ENCODE measurements at places on chromosomes 1 and 21.

- no peak for DNase-seq
Observed at GRCh38 chr21:23531444-23531843, 2075.8 kb downstream of the MRPL39 start.

DNA sequence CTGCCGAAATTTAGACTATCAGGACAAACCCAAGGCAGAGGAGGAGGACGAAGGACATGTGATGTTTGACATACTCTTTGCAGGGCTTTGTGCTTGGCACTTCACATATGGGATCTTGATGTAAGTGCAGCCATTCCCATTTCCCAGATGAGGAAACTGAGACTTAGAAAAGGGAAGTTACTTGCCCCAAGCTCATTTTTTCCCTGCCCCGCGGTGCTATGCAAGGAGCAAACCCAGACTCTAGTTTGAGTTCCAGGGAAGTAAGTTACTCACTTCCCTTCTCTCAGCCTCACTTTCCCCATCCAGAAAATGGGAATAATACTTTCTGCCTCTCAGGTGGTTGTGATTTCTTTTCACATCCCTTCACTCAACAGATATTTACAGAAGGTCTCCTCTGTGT, 4.5 kb upstream of the FOXO6 start:
- DNase-seq, result no peak

GRCh38 chr1:87392248-87393192, 63.8 kb downstream of the LMO4 start:
- DNase-seq, result no peak

DNA sequence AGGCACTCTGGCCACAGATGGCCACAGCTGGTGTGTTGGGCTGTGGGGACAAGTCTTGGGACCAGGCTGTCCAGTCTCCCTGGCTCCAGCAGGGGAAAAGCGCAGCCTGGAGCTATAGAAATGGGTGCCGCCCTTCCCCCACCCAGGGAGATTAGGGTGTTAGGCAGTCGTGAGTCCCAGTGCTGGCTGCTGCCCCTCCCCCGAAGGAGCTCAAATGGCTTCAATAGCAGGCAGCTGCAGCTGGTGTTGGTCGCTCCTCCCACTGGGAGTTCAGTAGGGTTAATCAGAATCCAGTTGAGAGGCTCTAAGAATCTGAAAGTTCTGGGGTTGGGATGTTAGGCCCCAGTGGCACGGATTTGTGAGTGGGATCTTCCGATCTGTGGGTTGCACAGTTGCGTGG, 595.6 kb upstream of the PKN2 start:
- DNase-seq, result no peak

DNA sequence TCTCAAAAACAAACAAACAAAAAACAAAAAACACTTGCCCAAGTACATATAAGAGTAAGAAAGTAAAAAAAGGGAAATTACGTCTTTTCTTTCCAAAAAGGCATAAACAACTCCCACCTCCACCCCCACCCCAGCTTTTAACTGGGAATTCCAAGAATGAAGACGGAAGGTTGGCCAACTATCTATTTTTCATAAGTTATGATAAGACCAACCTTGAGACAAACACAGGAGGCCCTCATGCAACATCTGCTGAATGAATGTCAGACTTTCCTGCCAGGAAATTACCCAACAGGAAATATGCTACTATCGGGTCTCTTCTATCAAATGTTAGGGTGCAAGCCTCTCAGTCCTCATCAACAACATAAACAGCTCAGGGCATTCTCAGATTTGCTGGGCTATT, 1.9 kb downstream of the BSDC1 start:
- DNase-seq, result no peak

- no peak for DNase-seq
Observed at GRCh38 chr1:200704986-200705500, 33.6 kb upstream of the CAMSAP2 start.

DNA sequence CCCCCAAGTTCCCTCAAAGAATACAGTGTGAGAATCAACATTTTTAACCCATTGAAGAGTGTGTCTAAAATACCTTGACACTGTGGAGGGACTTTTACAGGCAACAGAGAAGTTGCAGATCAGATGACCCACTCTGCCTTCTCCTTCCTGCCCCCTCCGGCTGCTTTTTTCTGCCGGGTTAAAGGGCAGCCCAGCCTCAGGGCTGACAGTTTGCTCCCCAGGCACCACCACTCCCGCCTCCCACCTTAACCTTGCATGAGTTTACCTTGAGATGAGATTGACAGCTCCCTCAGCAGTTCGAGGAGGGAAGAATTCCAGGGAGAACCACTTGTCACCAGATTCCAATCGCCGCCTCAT, 3.2 kb downstream of the MTHFR start:
- DNase-seq, result no peak

GRCh38 chr1:110220324-110220723, 10.2 kb downstream of the KCNC4 start:
- DNase-seq, result no peak

DNA sequence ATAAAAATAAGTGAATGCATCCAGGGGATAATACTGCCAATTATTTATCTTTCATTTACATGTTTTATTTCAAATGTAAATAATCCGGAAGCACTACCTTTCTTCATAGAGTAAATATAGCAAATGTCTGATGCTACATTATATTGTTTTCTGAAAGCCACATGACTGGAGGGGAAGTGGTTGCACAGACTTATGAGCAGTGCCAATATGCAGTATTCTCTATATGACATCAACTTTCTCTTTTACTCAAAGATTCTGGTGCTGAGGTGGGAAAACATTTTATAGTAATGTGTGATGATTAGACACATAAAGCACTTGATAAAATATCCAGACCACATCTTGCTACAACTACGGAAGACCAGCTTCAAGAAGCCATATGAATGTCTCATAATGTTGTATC, 314.7 kb downstream of the NEGR1 start:
- no peak for DNase-seq

DNA sequence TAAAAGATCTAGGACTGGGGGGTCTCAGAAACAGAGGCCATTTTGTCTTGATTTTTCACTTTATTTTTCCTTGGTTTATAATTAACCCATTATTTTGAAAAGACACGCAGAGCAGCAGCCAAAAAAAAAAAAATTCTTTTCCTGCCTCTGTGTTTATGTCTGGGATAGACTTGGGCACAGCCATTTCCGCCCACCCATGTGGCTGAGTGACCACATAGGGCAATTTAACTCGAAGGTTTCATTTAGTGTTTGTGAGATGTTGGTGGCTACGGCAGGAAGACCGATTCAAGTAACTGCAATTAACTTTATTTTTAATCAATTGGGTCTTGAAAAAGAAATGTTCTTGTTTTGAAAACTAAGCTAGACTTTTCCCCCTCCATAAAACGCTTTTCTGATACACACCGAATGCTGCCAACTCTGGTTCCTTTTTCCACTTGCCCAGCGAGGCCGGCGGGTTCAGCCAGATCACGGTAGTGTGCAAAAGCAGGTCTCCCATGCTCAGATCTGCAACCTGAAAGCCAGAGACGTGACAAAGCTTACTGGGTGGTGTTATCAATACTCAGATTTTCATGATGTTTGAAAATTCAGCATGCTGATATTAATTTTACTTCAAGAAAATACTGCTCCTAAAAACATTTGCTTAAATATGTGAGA, 97.4 kb upstream of the KRTAP19-8 start:
- no peak for DNase-seq
